ENCODE measurements at places on chromosomes 6 and 20. TPM values are rescaled to one million over a fixed set of nuclear protein-coding genes. Genes with fewer than 3 reads are reported as not detected.

Gene BCAS1
- not detected for total RNA-seq

Gene ADA
- 16.1 TPM for total RNA-seq

Gene BPIFB4
- not detected for total RNA-seq

Gene AK9
- 1.5 TPM for total RNA-seq

Gene SLC17A2
- not detected for total RNA-seq

Gene EYA4
- 0.33 TPM for total RNA-seq

Gene OXT
- not detected for total RNA-seq

Gene WFDC12
- total RNA-seq: not detected

Gene CST5
- total RNA-seq: not detected

Gene RNF146
- 24.1 TPM for total RNA-seq

All from mammary microvascular endothelial cell (primary cell).